Stimulated activated CD4-positive, alpha-beta T cell treated with anti-CD3 and anti-CD28 coated beads, Interleukin-1b, Interleukin-23, amount 100 ng/mL, for 1 hour (primary cell): ENCODE measurements at places on chromosomes 13 and 19.

GRCh38 chr13:61255040-61255796 lies 160.4 kb downstream of the PCDH20 start:
- no peak for DNase-seq

- DNase-seq, result no peak
Measured at GRCh38 chr13:110358381-110358780, 51.3 kb downstream of the COL4A2 start.

DNA sequence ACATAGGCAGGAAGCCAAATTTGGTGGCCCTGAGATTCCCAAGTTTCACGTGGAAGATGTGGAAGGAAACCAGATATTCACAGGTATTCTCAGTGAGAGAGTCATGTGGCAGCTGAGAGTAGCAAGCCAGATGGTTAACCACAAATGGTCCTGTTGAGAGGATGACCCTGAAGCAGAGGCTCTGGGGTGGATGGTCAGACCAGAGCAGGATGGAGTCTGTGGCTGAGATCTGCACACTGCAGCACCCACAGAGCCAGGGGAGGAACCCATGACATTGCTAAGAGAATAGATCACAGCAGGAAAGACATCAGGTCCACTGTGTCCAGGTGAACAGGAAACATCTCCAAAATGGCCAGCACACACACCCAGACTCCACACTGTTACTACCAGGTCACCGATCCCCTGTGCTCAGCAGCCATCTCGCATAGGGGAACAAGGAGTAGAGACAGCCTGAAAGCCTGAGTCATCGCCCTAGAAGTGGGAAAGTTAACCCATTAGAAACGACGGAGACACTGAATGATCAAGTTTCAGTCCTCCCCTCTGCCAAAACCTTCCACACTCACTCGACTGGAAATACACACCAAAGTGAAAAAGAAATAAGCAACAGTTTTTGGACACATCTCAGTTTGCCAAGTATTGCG lies 160.0 kb downstream of the RBM26 start:
- no peak for DNase-seq

DNA sequence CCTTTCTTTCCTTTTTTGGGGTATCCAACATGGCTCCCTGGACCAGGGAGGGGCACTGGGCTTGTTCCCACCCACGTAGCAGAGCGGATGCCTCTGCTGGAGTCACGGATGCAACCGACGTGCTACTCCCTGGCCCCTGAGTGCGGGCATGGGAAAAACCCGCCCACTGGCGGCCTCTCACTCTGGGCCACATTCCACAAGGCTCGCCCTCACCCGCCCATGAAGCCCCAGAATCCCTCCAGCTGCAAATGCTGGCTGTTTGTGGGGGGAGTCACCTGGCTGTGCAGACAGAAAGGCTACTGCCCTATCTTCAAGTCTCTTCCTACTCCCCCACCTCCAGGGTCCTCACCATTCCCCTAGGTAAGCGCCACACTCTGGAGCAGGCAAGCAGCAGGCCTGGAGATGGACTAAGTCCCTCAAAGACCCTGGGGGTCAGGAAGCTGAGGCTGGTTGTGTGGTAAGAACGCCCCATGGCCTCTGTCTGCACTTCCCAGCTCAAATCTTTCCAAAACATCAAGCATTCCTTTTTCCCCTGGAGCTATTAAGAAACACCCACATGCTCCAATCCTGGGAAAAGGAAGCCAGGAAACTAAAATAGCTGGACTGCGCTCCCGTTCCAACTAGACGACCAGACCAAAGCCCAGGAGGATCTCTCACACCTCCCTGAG lies 17.9 kb upstream of the EPHX3 start:
- DNase-seq, result no peak

DNA sequence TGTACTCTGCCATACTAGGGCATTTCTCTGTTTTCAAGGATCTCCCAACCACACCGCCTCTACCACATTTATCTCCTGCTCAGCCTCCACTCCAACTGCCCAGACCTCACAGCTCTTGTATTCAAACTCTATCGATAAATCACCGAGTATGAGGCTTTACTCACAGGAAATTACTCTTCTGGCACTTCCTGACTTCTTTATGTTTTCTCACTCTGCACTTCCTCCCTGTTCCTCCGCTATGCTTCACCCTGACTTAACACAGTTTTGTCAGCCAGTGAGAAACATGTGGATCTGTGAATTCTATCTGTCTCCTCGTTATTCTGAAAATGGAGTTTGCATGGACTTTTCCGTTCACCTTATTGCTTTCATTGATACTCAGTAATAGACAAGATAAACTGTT lies 2.6 kb upstream of the CARD8 start:
- DNase-seq, result no peak

DNA sequence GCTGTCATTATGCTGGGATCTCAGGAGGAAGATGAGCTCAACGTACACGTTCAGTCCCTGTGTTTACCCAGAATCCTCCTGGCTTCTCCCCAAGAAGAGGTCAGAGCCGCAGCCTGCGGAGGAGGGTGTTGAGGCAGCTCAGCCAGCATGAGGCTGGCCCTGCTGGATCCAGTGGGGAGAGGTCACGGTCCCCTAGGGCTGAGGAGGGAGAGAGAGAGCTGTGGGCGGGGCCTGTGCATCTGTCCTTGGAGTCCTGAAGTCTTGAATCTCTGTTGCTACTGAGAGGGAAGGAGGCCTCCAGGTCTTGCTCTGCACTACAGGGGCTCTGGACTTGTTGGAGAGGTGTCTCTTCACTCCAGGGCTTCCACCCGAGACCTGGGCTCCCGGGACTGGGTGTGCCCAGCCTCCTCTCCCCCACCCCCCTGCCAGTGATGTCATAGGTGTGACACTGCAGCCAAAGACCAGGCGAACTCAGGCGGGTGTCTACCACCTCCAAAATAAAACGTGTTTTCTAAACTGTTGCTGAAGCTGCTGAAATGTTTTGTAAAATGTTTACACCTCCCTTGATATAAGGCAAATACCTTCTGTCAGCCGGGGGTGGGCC lies 77.9 kb upstream of the KCTD15 start:
- DNase-seq, result no peak

GRCh38 chr13:25249001-25249543 lies 38.2 kb downstream of the MTMR6 start:
- no peak for DNase-seq

DNA sequence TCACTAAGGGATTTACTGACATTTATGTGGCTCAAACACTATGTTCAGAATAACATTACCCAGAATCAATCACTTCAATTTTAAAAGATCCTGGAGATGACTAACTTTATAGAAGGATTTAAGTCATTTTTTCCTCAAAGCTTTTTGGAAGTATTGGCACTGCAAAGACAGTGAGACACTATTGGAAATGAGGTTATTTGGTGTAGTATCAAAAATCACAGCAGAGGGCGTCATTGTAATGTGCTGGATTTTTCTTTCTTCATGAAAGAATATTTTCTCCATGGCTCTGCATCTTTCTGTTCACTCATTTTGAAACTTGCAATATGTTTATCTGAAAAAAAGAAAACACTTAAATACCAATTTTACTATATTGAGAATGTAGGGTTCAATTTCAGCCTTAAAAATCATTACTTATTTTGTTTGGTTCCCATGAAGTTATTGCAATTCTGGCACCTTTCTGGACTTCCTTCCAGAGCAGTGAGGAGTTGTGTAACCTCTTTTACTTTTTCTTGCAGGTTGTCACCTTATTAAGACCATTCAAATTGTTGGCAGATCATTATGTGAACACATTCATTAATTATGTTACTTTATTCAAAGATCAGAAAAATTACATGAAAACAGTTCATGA lies 3.7 kb upstream of the CSNK1A1L start:
- DNase-seq, result no peak

- no peak for DNase-seq
Measured at GRCh38 chr19:14530005-14530348, 583 bp downstream of the TECR start.

GRCh38 chr19:8363803-8364771 lies at the start of gene ANGPTL4:
Gene ANGPTL4, plus strand, starts transcription at chr19:8364155. Its CDS starts 167 bp downstream, at chr19:8364322.
- DNase-seq, result no peak

- DNase-seq, result no peak
Measured at GRCh38 chr19:3810708-3811355, 24.7 kb upstream of the MATK start.

DNA sequence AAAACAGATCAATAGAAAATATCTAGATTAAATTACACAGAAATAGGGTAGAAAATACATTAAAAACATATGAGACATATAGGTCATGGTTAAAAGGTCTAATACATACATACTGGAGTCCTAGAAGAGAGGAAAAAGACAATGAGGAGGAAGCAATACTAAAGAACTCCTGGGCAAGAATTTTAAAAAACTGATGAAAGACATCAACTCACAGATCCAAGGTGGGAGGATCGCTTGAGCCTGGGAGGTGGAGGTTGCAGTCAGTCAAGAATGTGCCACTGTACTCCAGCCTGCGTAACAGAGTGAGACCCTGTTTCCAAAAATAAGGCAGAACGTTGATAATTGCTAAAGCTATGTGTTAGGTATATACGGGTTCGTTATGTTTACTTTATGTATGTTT lies 5.4 kb upstream of the KASH5 start:
- no peak for DNase-seq

DNA sequence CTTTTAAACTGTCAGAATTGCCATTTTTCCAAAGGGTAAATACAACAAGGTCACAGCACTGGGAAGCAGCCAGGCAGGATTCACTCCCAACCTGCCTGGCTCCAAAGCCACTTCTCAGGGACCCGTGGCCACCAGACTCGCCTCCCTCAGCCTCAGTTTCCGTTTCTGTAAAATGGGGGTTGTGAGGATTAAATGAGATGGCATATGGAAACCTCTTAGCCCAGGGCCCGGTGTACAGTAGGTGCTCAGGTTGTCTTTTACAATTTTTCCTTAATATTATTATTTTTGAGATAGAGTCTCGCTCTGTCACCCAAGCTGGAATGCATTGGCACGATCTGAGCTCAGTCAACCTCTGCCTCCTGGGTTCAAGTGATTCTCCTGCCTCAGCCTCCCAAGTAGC lies 10.1 kb downstream of the YJU2 start:
- no peak for DNase-seq

DNA sequence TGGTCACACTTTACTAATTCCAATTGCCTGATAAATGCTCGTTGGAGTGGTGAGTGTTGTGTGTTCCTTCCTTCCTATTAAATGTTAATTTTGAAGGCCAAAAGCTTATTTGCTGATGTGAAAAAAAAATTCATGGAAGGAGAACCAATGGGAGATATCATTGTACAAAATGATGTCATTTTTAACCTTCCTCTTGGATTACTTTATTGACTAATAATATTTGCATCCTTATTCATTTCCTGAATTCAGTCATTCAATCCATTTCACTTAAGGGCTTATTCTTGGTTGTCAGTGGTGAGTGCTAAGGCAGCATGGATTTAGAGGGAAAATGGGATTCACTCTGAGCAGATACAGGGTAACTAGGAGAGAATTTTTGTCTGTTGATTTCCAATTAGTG lies 216.0 kb upstream of the HTR2A start:
- DNase-seq, result no peak

GRCh38 chr19:35449359-35450043 lies 1.4 kb downstream of the FFAR2 start:
- DNase-seq, result no peak
